ENCODE measurements at places on chromosomes 11 and 22.

GRCh38 chr11:11382858-11383532 lies 29.9 kb upstream of the CSNK2A3 start:
- DNase-seq: no peak

- DNase-seq: no peak
Observed at GRCh38 chr11:39745401-39745800, 1714.1 kb downstream of the LRRC4C start.

- DNase-seq: peak; percentile 27
Observed at GRCh38 chr11:47270331-47271271, 668 bp downstream of the MADD start.

- DNase-seq: no peak
Observed at GRCh38 chr11:3183523-3183922, 18.4 kb upstream of the OSBPL5 start.

DNA sequence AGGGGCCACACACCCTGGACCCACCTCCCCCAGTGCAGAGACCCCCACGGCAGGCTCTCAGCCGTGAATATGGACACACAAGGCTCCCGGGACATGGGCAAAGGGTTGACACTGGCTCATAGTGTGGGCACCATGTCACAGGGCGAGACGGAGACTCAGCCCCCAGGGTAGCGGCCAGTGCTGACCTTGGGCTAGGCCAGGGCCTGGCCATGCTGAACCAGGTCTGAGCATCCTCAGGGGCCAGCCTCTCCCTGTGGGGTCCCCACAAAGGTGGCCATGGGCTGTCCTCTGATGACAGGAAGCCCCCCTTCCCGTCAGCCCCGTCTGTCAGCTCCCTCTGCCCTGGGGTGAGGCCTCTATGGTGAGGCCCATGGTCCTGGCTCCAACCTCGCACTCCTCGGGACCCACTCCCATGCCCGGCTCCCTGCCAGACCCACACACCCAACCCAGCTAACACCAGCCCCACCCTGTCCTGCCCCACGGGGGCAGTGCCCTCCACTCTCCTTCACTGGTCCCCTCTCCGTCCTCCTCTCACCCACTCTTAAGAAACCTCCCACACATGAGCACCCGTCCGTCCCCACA lies 19.0 kb upstream of the PRODH start:
- DNase-seq: no peak

DNA sequence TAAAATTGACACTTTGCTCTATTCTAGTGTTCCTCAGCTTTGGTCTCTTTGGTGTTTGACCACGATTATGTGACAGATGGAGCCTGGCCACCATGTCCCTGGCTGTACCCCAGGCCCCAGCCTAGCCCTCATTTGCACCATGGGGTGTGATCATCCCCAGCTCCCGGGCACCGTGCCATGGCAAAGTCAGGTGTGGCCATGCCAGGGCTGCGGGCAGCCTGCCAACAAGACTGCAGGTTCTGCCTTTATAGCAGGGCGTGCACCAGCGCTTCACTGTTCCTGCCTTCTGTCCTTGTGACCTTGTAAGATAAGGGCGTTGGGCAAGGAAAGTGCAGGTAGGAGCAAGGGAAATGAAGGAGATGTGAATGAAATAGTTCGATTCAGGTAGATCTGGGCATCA lies 22.4 kb upstream of the APOBEC3A start:
- no peak for DNase-seq

- DNase-seq: no peak
Observed at GRCh38 chr11:120216426-120217102, 5.7 kb downstream of the OAF start.

DNA sequence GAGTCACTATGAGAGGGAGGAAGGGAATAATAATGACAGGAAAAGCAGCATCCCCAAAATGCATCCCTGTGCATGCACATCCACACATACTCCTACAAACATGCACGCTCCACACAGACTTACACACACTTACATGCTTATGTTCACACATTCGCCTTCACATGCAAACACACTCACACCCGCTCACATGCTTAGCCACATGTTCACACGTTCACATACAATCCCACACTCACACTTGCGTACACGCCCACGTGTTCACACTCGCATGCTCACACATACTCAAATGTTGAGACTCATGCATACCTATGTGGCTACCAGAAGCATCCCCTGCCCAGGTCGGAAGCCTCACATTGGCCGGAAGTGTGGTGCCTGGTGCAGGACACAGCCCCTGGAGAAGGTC lies 372.1 kb downstream of the MN1 start:
- no peak for DNase-seq

DNA sequence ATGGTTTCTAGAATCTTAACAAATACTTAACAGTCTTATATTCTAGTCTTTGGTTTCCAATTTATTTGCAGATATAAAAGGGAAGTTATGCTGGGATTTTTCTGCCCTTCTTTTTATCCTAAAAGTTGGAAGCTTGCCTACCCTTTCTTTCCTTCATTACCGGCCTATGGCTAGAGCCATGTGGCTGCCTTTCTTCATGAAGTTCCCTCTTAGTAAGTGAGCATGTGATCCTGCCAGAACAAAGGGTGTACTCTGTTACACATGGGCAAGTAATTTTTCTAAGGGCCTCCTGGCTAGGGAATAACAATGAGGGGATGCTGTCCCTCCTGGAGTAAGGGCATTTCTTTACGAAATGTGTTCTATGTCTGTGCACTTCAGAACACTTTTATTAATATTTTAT lies 252.1 kb upstream of the PITPNB start:
- DNase-seq: no peak

DNA sequence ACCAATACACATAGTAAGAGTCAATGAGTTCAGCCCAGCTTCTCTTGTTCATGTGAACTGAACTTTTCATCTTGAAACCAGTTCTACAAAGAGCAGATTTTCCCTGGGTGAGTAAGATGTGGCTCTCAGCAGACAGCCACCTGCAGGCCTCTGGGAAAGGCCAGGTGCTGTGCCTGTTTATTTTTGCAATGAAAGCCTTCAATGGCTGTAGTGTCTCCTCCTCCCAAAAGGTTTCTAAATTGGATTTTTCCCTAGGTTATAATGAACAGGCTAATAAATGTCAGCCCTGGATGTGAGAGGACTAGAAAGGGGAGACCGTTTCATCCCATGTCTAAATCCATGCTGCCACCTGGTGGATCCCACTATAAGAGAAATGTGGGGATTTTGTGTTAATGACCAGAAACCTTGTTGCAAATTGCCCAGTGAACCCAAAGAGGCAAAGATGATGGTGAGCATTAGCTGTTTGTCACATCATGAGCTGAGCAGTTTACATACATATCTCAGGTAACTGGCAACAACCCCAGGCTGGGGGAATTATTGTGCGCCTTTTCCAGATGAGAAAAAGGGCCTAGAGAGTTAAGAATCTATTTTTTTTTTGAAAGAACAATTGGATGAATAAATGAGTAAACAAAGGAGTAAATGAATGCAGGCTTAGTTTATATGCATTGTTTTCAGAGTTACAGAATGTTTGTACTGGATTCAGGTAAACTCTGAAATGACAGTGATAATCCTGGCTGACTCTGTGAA lies 12.7 kb downstream of the C11orf91 start:
- no peak for DNase-seq

DNA sequence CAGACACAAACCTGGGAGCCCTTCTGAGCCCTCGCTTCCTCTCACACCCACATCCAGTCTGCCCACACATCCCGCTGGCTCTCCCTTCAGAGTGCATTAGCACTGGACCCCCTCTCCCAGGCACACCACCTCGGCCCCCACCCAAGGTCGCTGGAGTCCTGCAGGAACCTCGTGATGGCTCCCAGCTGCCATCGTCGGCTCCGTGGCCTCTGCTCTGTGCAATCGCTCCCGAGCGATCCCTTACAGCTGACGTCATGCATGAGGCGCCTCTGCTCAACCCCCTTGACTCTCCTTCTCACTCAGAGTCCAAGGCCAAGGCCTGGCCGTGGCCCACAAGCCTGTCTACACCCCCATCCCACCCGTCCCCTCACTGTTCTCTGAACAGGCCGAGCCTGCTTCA lies 183.9 kb downstream of the EFCAB6 start:
- no peak for DNase-seq

GRCh38 chr22:47549741-47550340 lies 787.4 kb downstream of the TBC1D22A start:
- no peak for DNase-seq

DNA sequence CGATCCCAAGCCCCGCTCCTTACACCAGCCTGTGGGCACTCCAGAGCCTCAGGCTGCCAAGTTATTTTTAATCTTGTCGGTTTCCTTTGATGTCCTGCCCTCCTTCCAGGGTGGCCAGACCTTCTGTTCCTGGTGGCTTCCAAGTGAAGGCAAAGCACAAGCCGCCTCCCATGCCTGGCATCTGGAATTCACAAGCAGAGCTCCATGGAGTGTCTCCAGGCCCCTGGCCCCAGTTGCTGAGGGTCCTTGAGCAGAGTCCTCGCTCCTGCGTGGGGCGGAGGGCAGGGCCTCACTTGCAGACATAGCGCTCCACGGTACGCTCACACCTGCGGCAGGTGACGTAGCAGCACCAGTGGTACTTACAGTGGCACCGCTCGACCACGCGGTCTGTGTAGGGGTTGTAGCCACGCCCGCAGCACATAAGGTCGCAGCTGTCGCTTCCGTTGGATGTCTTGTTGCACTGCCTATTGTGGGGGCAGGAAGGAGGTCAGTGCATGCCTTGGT lies 19.5 kb downstream of the WNT11 start:
- DNase-seq: no peak

- no peak for DNase-seq
Observed at GRCh38 chr22:34946339-34946985, 119.5 kb upstream of the ISX start.

GRCh38 chr11:3808861-3809623 lies 682 bp downstream of the PGAP2 start:
- DNase-seq: peak; percentile 45

DNA sequence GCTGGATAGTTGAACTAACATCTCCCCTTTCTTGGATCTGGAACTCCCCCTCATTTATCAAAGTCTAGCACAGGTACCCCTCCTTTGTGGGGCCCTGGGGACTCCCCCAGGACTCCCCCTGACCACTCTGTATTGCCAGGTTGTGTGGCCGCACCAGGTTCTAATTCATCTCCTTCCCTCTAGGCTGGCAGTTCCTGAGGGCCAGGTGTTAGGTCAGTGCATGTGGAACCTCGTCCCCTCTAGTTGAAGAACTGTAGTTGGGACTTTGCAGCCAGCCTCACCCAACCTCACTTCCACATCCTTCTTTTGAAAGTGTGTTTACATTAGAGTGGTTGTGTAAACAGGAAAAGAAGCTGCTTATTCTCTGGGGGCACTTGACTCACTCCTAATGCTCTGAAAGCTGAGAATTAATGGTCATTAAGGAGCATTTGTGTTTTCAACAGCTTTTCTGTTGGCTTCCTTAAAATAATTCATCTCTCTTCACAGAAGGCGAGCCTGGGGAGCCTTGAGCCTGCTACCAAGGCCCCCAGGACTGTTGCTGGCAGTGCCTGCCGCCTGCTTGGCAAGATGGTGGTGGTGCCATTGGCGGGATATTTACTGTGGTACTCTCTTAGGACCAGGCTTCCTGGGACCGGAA lies 11.8 kb downstream of the UPB1 start:
- no peak for DNase-seq

DNA sequence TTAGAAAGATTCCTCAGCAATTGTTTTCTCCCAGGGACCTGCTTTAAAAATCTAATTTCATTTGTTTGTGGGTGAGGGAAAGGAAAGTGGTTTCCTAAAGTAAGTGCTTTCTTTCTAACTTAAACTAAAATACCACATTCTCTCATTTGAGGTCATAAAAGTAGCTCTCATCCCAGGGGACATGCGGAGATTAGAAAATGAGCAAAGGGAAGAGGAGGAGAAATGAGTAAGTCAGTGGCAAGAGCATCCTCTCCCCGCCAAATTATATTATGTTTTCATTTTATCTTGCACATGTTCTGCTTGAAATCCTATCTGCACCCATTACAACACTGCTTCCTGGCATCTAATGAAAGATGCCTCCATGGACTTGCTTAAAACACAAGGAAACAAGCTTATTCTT lies 191.4 kb downstream of the ARHGAP42 start:
- no peak for DNase-seq

GRCh38 chr11:134712228-134713145 lies 300.4 kb upstream of the B3GAT1 start:
- no peak for DNase-seq

- no peak for DNase-seq
Observed at GRCh38 chr11:119847853-119848252, 118.9 kb upstream of the NECTIN1 start.

DNA sequence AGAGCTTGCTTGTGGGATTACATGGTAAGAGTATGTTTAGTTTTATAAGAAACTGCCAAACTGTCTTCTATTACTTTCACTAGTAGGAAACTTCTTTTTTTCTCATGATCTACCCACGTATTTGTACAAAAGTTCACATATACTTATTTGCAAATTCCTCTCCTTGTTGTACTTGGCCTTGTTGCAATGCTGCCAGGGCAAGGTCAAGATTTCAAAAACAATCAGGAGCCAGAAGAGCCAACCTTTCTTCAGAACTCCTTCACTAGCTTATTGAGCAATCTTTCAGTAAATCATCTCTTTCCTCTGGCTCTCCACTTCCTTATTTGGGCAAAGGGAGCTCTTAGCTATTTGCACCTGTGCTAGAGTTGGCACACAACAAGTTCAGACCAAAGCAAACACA lies 9.7 kb downstream of the SRSF8 start:
- DNase-seq: no peak

DNA sequence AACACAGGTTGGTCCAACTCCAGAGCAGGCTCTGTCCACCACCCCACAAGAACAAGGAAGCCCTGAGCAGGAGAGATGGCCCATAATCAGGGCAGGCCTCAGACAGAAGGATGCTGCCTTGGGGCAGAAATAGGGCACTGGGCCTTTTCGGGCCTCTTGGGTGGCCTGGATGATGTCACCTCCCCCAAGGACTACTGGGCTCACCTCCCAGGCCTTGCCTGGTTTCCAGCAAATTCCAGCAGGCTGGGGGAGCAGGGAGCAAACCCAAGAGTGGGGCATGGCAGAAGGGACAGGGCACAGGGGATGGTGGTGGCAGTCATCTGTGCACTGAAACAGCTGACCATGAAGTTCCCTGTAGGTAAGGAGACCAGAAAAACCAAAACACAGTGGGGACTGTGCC lies 5.3 kb upstream of the NAA40 start:
- no peak for DNase-seq

GRCh38 chr11:47004595-47005033 lies 68.1 kb downstream of the CSTPP1 start:
- DNase-seq: no peak

GRCh38 chr11:46522682-46523281 lies 71.0 kb downstream of the AMBRA1 start:
- no peak for DNase-seq
